Activated naive CD4-positive, alpha-beta T cell treated with Interleukin-2 at 50 U/mL for 16 hours (primary cell): ENCODE measurements at places on chromosomes 3 and 15.

DNA sequence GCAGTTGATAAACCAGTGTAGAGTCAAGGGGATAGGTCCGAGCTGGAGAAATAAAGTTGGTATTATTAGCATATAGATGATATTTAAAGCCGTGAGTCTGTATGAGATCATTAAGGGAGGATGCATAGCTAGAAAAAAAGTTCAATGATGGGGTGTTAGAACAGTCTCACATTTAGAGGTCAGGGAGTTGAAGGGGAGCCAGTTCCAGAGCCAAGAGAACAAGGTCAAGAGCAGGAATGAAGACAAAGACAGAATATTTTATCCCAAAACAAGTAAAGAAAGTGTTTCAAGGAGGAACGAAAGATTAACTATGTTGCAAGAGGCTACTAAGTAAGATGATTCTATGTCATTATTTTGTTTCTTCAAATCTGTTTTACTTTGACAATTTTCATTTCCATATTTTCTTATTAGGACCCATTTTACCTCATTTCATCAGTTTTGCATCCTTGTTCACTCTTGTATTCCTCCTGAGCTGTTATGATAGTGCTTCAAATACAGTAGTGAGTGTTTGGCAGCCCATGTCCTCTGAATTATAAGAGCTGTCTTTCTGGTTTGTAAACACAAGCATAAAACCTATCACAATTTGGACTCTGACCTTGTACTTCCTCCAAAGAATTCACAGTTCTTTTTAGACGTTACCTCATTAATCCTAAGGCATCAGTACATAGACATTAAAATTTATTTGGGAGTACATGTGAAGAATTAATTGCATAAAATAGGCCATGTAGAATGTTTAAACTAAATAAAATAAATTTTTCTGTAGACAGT is 695.7 kb upstream of the NECTIN3 start:
- DNase-seq = no peak

GRCh38 chr3:98954791-98955604 is 53.5 kb upstream of the DCBLD2 start:
- no peak for DNase-seq

DNA sequence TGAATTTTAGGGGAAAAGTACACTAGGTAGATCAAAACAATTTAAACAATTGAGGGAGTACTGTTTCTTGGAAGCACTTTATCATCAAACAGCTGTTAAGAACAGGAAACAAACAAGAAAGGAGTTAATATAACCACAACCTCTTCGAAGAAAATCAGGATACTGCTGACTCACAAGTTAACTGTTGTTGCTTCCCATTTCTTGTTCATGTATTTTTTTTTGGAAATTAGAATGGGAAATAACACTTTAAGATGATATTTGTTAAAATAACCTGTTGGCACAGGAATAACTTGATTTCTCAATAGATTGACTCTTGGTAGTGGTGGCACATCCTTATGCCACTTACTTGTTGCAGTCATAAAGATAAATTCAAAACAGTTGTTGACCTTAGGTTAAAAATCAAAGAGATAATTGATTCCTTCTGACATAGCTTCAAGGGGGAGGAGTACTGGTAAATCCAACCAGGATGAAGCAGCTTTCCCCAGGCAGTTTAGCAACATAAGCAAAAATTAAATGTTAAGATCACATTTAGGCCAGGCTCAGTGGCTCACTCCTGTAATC is 3.3 kb downstream of the BNIP2 start:
- DNase-seq = no peak

DNA sequence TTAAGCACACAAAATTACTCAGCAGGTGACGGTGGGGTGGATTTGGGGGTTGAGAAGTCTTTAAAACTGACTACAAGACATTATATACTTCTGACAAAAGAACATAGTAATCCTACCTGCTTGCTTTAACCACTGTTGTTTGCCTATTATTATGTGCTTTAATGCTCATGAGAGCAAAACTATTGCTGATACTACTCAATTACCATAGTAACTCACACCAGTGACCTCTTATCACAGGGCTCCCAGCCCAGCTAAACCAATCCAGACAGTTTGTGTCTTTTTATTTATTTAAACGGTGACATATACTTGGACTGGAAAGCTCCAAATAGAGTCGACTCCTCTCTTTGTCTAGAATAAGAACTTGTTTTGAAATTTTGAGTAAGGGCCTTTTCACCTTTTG is 42.8 kb upstream of the FEZF2 start:
- no peak for DNase-seq

GRCh38 chr3:27387625-27388024 is 18.4 kb upstream of the NEK10 start:
- no peak for DNase-seq

GRCh38 chr3:170752571-170753155 is 117.3 kb downstream of the RPL22L1 start:
- no peak for DNase-seq
